Stimulated activated CD8-positive, alpha-beta memory T cell treated with anti-CD3 and anti-CD28 coated beads, Interleukin-4, amount 100 ng/mL, for 1 hour (primary cell): ENCODE measurements at places on chromosomes 1 and 21.

DNA sequence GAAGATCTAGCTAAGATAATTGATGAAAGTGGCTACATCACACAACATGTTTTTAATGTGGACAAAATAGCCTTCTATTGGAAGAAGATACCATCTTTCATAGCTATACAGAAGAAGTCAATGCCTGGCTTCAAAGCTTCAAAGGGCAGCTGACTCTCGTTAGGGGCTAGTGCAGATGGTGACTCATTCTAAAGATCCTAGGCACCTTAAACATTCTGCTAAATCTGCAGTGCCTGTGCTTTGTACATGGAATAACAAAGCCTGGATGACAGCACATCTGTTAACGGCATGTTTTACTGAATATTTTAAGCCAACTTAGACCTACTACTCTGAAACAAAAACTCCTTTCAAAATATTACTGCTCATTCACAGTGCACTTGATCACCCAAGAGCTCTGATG is 65.6 kb upstream of the USP24 start:
- no peak for DNase-seq

GRCh38 chr1:3774946-3775489 is 2.5 kb downstream of the SMIM1 start:
- DNase-seq: no peak

- no peak for DNase-seq
Observed at GRCh38 chr1:117142200-117142599, 20.7 kb upstream of the TRIM45 start.

GRCh38 chr1:3695326-3696217 is 43.3 kb downstream of the TP73 start:
- DNase-seq: no peak

DNA sequence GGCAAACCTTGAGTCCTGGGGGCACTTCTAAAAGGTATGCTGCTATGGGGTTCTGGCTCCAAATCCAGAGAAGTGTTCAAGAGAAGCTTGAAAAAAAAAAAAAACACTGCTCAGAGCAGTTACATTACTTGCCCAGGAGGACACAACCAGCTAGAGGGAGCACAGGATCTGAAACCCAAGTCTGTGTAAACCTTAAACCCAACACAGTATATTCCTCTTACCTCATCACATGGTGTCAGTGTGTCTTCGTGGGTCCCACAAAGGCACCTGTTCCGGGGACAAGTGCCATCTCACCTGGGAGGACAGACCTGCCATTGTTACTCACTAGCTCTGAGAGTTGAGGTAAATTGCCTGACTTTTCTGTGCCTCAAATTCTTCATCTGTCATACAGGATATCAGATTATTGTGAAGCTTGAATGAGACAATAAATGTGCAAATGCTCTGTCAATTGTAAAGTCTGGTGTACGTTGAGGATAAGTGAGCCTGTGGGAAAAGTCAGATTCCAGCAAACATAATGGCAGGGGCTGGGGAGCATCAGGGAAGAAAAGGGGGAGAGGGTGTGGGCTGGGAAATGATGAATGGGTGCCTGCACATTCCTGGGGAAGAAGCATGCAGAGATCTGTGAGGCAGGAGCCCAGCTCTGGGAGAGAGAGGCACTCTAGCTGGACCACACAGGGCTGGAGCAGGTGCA is 170.4 kb upstream of the ZC3H12A start:
- DNase-seq: no peak

DNA sequence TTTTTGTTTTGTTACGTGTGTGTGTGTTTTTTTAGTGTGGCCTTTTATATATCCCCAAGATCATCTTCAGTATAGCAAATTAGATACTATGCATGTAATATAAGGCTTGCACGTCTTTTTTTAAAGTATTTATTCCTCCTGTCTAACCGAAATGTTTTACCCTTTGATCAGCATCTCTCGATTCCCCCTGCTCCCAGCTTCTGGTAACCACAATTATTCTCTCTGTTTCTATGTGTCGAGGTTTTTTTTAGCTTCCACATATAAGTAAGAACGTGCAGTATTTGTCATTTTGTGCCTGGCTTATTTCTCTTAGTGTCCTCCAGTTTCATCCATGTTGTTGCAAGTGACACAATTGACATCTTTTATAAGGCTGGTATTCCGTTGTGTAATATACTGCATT is 18.7 kb downstream of the CEP85 start:
- DNase-seq: no peak

GRCh38 chr1:7287013-7287412 is 484.1 kb upstream of the VAMP3 start:
- DNase-seq: no peak

DNA sequence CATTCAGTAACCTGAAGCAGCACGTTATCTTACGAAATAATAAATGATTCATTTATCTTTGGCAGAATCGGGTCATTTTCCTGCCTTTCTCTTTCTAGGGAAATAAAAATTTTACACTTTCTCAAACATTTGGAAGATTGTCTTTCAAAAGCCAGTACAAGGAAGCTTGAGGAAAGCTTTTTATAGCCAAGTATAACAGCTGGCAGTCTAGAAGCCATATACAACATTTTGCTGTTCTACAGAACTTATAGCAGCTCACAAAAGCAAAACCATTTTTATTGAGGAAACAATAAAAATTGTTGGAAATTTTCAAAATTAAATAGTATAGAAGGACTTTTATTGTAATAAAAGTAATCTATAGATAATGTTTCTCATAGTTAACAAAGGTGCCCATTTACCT is 448.6 kb downstream of the SMYD3 start:
- DNase-seq: no peak

DNA sequence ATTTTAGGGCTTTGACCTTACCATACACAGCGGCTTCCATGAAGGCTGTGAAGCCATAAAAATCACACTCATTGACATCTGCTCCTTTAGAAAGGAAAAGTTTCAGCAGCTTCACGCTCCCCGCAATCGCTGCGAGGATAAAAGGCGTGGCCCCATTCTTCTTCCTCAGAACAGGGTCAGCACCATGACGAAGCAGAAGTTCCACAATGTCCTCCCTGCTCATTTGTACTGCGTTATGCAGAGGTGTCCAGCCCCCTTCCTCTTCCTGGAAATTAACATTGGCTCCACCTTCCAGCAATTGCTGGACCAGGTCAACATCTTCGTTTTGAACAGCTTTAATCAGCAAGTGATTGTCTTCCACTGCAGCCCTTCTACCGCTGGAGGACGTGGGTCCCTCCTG is 2.7 kb downstream of the RNASEL start:
- DNase-seq: no peak

- DNase-seq: no peak
Observed at GRCh38 chr1:233172201-233172600, 123.3 kb downstream of the PCNX2 start.

GRCh38 chr1:166307261-166308188 is 140.7 kb upstream of the FAM78B start:
- no peak for DNase-seq

- DNase-seq: peak; percentile 45
Observed at GRCh38 chr21:45592208-45592619, 50.0 kb upstream of the SLC19A1 start.

GRCh38 chr1:104466068-104466467 is 716.4 kb downstream of the AMY1C start:
- no peak for DNase-seq

DNA sequence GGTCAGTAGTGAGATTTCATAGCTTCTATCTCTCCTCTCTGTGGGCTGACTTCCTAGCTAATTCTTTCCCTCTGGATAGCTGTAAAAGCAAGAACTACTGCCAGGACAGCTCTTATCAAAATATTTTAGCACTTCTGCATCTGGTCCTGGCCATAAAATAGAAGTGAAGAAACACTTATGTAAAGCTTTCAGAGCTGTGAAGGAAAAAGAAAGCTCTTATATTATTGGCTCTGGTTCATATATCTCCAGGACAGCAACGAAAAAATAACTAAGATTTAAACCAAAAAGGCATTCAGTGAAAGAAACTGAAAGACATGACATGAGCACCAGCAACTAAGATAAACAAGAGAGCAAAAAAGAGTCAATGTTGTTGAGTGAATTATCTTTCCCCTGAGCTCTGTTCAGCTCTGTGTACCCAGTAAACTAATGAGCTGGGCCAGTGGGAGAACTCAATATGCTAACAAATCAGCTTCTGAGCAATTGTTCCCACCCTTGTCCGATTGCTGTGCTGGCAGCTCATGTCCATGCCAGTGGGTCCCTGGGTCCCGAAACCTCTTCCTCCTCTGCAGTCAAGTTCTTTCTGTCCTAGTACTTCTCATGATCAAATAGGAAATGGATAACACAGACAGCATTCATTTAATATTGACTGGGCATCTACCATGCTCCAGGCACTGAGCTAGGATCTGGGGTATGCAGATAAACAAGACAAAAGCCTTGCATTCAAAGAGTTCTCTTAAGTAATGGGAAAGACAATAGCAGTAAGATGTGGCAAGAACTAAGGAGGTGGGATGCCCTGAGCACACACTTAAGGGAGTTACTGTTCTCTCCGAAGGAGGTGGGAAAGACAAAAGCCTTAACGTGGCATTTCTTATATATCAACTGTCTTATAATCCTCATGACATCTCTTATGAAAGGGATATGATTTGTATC is 45.3 kb upstream of the MAN1A2 start:
- DNase-seq: no peak

GRCh38 chr1:175981128-175981527 is 226.0 kb downstream of the COP1 start:
- no peak for DNase-seq

DNA sequence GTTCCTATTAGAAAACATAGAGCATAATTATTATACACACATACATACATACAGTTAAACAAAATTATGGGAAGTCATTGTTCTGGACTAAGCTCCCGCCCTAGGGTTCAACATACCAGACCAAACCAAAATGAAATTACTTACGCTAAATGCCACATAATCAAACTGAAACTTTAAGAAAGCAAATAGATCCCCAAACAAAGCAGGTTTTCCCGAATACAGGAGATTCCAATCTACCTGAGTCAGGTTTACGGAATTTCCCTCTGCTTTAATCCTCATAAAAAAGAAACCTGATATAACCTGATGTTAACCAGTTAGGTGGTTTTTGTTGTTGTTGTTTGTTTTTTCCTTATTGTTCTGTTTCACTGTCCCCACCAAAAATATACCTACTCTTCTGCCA is 1886.9 kb downstream of the NCAM2 start:
- no peak for DNase-seq

DNA sequence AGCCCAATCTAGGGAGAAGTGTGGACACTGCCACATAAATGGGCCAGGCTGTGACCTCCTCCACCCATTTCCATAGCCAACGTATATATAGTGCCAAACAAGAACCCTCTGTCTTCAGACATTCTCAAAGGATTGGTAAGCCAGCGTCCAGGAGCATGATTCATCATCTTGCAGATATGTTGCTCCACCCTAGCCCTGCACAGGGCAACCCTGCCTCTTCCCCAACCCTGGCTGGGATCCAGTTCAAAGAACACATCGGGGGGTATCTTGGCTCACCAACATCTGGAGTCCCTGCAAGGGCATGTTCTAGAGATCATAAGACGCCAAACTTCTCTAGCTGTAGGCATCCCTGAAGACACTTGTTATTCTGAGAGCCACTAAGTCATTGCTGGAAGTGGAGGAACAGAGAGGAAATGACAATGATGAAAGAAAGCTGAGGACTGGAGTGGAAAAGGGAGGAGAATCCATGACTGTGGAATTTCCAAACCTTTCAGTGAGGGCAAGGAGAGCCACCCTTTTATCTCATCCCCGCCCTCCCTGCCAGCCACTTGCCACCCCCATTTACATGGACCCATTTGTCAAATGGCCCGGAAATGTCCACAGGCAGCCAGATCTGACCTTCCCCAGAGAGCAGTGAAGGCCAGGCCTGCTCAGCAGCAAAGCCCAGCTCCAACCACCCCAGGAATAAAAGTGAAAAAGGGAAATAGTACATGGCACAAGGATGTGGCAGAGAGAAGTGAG is 144.1 kb upstream of the CTTNBP2NL start:
- no peak for DNase-seq

- DNase-seq: peak; percentile 18
Observed at GRCh38 chr1:203480525-203481084, 5.0 kb downstream of the PRELP start.

DNA sequence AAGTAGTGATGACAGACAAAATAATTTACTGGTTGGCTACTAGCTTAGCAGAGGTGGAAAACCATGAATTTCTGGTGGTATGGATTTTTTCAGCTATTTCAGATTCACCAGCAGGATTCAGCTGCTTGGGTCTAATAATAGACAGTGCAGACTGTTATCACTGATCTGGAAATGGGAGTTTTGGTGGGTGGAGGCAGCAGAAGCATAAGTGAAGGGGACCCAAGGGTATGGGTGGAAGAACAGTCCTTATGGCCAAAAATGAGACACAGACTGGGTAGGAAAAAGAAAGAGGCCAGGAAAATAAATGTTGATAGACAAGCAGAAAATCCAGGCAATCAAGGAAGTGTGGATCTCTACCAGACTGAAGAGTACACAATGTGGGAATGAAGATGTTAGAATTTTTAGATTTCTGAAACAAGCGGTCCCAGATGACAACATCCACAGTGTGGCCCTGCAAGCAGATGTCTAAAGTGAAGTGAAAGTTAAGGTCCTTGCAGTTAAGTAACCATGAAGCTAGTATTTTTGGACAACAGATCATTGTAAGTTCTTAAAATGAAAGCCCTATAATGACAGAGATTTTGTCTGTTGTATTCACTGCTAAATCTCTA is 24.7 kb downstream of the LYST start:
- DNase-seq: no peak
